ENCODE measurements at places on chromosomes 1 and 21.

GRCh38 chr1:12048372-12048771, 14.7 kb upstream of the TNFRSF8 start:
- no peak for DNase-seq

DNA sequence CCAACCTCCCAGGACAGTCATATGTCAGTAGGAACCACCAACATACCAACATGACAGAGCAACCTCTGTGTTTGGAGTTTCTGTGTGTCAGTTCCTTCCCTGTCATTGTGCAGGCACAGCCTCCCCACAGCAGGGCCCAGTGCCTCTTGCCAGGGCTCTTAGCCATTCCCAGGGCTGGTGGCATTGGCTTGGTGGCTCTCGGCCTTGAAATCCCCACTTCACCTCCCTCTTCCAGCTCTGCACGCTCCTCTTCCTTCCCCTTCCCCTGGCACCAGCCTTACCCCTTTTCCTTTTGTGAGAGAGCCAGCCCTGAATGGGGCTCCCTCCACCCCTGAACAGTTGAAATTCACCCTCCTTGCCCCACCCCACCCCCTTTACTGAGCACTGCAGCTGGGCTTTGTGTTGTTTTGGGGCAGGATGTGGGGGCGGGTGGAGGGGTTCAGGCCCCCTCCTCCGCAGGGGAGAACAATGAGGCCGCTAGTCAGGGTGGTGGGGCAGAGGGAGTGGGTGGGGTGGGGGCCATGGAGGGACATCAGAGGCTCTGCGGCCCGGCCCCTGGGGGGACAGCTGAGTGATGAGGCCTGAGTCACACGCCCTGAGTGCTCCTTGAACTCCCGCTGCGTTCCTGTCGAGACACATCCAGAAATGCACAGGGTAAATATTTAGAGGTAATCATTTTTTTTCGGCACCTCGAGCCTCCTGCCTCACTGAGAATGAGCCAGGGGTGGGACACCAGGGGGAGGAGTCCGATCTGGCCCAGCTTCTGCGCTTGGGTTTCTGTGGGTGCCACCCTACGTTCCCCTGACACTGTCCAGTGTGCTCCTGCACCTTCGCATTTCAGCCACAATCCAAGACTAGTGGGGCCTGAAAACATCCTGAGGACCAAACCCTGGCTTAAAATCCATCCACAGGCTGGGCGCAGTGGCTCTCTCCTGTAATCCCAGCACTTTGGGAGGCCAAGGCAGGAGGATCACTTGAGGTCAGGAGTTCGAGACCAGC, 28.6 kb downstream of the LGR6 start:
- no peak for DNase-seq

DNA sequence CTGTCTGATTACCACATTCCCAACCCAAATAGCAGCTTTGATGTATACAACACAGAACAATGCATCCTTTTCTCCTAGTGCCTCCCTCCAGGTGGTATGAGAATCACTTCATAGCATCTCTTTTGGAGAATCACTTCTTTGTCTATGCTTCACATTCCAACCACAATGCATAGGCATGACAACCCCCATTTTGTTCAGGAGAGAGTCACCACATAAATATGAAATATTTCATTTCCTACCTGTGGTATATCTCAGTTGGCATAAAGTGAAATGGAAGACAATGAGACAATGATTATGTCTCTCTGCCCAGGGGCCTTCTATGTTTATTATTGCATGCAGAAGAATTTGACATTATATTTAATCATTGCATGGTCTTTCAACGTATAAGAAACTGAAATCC, 112.2 kb downstream of the BRINP2 start:
- no peak for DNase-seq

DNA sequence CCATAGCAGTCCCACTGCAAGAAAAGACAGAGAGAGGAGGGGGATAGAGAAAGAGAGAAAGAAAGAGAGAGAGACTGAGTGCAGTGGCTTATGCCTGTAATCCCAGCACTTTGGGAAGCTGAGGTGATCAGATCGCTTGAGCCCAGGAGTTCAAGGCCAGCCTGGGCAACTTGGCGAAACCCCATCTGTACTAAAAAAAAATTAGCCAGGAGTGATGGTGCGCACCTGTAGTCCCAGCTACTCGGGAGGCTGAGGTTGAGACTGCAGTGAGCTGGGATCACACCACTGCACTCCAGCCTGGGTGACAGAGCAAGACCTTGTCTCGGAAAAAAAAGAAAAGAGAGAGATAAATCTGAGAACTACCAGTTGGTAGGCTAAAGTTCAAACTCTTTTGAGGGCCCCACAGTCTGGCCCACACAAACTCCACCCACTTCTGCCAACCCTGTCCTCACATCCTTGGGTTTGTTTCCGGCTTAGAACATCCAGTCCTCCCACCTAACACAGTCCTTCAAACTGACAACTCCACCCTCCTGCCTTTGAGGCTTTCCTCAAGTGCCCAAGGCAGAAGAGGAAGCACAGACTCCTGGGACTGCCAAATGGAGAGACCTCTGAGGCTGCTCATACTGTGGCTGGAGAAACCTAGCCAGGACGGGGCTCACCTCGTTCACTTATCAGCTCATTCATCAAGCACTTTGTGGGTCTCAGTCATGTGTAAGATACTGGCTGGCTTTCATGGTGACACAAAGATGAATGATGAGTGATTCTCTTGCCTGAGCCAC, 20.1 kb downstream of the TFAP2E start:
- no peak for DNase-seq

DNA sequence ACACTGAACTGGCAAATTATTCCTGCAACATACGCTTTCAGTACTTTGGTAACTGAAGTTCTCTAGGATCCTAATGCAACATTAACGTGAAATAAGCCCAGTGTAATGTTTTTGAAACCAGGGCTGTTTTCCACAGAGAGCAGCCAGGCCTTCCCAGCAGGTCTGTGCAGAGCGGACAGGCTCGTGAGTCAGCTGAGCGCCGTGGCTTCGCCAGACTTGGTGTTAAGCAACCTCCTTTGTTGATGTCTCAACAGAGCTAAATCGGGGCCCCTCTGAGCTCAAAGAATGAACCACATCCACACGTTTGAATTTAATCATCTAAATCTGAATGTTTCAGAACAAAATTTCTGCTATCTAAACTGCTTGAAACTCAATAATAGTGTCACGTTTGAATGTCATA, 181.8 kb upstream of the FMN2 start:
- DNase-seq, result no peak

GRCh38 chr1:220432408-220432807, 95.5 kb upstream of the MARK1 start:
- DNase-seq, result no peak

All from pancreas (tissue), 10 donors.